ENCODE measurements at places on chromosomes 12 and 14.

DNA sequence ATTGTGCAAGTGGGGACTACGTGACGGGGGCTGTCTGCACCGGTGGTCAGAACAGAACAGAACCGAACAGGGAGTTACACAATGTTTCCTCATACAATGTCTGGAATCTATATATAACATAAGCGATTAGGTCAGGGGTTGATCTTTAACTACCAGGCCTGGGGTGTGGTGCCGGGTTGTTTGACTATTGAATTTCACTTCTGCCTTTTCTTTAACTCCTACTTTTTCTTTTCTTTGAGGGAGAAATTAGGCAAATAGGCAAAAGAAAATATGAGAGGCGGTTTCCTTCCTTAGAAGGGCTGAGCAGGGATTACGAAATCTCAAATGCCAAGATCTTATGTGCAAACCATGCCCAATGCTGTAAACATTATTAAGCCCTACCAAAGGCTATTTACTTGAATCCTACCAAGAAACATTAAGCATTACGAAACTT is 140.3 kb downstream of the SLC38A6 start:
- no peak for DNase-seq

DNA sequence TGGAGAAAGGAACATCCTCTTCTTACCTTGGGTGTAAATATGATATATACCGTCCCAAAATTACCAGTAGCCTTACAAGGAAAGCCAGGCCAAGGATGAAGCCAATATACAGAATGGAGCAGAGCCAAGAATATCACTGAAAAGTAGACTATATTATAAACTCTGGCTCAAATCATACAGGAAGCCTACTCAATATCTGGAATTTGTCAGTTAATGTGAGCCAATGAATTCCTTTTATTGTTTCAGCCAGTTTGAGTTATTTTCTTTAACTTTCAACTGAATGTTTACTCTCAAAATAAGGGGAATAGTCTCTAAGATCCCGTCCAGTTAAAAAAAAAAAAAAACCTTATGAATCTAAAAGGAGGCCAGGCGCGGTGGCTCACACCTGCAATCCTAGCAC is 9.8 kb upstream of the DENND5B start:
- DNase-seq = no peak

DNA sequence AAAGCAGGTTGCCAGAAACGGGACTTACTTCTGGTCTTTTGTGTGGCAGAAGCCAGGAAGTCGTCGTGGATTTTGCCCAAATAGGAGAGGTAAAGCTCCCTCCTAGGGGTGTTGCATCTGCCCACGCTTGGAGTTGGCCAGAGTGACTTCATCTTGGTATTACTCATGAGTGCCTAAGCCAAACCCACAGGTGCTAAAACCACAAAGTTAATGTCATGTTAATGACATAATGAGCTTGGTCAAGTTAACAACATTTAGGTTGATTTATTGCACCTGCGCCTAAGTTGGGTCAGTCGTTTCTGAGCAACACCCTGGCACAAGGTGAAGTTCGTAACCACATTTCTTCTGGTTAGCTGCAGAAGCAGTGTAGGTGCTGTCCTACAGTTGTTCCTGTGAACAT is 225.2 kb downstream of the FUT8 start:
- DNase-seq = no peak

DNA sequence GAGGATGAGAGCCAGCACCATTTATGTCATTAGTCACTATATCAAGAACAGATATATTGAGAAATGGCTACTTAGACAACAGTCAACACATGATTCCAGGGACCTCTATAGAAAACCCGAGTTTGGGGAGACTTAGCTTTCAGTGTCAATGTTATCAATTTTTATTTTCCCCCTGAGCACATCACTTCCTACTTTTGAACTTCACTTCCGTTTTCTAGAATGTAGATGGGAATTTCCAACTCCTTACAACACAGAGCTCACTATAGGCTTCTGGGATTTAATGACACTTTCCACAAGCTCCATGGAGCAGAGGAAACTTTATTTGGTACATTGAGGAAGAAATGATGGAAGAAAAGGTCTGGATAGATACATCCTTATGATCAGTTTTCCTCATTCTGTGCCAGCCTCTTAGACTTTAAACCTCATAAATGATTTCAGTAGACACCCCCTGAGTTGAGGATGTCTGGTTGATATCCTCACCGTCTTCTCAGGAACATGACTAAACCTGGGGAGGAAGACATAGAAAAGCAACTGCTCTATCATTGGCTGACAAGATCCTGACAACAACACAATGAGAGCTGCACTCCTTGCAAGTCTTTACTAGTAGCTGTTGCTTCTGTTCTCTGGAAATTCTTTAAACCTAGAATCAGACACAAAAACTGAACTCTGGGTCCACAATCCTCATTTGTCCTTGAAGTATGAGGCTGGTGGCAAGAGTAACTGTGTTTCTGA is 449.4 kb upstream of the OR4E1 start:
- DNase-seq = no peak

DNA sequence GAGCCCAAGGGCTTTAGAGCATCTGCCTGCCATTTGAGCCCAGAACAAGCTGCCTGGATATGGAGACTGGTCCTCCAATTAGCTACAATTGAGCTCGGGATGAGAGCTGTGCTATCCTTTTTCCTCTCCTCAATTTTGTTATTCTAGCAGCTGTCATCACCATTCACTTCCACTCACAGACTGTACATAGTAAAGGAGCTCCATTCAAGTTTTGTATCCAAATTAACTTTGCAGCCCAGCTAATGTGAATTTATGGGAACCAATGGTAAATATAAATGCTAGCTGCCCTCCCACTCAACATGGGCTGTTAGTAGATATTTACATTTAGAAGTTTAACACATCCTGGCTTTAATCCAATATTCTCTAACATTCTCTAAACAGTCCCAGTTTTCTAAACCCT is 44.6 kb downstream of the BMP4 start:
- DNase-seq = no peak

DNA sequence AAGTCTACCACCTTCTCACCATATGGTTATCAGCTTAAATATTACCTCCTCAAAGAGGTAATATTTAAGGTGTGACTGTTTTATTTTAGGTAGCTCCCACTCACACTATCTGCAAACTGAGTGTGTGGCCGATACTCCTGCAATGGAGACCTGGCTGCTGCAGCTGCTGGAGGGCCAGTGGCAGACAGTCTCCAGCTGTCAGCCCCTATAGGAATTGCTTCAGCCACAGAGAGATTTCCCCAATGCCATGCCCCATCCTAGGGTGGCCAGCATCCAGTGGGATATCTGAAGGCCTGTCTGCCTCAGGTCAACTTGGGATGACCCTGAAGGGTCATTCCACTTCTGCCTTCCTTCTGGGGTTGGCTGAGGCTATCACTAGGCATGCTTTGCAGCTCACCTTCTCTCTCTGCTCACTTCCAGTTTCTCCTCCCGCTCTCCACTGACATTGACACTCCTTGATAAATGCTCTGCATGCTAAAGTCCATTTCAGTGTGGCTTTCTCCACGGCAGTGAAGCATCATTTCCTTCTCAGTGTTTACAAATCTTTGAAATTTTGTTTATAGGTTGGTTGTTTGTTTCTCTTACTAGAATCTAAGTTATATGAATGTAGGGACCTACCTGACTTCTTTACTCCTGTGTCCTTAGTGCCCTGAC is 90.2 kb upstream of the USP44 start:
- no peak for DNase-seq

GRCh38 chr14:58297412-58297761 is 968 bp upstream of the ARID4A start:
- no peak for DNase-seq

GRCh38 chr12:74624201-74624600 is 86.6 kb downstream of the ATXN7L3B start:
- no peak for DNase-seq

GRCh38 chr14:69370061-69370460 is 28.0 kb downstream of the ERH start:
- no peak for DNase-seq

DNA sequence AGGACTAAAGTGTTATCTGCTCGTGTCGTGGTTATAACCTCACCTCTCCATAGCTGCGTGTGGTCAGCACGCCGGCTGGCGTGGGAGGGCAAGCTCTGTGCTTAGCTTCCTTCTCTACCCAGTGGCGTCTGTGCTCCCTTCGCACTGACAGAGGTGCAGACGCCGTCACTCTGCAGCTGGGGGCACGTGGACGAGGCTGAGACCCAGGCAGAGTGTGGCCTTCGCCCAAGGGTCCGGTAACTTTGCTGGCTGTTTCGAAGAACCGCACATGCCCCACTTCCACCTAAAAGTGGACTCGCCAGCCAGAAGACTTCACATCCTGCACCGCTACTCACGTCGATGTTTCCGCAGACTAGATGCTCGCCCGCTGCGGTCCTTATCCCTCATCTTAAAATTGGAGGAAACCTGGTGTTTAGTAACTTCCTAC is 35.9 kb upstream of the DYNC1H1 start:
- DNase-seq = no peak

DNA sequence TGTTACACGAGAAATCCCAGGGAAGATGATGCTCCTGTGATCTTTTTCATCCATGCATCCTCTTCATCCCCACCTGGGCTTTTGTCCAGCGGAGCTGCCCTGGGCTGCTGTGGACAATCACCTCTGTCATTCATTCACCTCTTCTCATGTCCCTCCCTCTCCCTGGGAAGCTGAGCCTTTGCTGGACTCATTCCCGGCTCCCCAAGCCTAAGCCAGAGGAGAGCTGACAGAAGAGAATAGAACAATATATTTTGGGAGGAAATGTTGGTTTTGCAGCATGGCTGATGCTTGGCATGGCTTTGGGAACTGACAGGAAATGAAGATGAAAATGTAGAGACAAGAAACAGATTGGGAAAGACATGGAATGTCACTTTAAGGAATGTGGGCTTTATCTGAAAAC is 177.4 kb downstream of the DICER1 start:
- no peak for DNase-seq

DNA sequence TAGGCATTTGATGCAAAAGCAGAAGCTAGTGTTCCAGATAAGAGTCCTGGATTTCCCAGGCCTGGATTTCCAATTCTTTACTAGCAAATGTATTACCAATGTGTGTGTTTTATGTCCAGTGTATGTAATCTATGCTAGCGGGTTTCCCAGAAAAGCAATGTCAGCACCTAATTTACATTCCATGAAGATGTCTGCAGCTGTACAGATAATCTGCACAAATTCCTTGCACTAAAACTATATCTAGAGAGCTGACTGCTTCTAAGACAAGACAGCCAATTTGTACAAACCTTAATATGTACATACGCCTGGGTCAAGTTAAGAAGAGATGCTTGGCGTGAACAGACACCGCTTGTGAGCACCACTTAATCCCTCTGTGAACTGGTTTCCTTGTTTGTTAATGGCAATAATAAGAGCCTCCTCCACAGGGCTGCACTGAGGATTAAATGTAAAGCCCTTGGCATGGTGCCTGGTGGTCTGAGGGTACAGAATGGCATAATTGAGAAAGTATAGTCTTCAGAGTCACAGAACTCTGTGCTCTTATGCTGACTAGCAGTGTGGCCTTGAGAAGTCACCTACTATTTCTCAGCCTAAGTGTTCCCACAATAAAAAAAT is 185.6 kb downstream of the EPS8 start:
- DNase-seq = peak; percentile 54

DNA sequence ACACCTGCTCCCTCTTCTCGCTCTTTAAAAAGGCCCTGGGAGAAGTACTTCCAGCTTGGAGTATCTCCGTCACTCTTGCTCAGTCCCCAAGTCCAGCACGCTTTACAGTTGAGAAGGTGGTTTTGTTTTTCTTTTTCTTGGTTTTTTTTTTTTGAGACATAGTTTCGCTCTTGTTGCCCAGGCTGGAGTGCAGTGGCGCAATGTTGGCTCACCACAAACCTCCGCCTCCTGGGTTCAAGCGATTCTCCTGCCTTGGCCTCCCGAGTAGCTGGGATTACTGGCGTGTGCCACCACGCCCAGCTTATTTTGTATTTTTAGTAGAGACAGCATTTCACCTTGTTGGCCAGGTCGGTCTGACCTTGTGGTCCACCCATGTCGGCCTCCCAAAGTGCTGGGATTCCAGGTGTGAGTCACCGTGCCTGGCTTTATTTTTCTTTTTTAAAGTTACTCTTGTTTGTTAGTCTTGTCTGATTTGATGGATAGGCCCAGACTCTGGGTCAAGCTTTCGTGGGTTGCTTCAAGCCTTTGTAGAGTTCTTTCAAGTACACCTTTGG is 1.9 kb downstream of the TDRD9 start:
- DNase-seq = no peak

DNA sequence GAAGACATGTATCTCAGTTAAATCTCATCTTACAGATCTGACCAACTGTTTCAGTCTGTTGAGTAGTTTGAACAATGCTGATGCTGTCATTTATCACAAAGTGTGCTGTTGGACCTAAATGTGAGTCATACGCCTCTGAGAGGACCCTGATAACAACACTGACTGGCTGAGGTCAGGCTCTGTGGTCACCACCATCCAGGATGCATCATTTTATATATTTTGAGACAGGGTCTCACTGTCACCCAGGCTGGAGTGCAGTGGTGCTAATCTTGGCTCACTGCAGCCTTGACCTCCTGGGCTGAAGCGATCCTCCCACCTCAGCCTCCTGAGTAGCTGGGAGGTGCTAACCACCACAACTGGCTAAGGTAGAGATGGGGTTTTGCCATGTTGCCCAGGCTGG is 181.0 kb upstream of the RGS6 start:
- DNase-seq = no peak

GRCh38 chr12:132783917-132784531 is 22.4 kb upstream of the ANKLE2 start:
- DNase-seq = no peak

DNA sequence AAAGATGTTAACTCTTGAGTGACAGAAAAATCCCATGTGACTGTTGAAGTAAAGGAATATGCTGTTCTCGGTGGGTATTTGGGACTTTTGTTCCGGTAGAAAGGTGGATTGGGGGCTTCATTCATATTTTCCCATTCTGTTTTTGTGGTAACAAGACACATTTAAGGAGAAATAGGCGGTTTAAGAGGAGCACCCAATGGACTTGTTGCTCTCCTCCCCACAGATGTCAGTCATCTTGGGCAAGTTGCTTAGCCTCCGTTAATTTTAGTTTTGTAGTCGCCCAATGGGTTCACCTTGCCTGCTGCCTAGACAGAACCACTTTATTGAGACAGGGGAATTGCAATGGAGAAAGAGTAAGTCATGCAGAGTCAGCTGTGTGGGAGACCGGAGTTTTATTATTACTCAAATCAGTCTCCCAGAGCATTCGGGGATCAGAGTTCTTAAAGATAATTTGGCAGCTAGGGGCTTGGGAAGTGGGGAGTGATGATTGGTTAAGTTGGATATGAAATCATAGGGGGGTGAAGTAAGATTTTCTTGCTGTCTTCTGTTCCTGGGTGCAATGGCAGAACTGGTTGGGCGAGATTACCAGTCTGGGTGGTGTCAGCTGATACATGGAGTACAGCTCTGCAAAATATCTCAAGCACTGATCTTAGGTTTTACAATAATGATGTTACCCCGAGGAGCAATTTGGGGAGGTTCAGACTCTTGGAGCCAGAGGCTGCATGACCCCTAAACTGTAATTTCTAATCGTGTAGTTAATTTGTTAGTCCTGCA is 50.3 kb downstream of the SLC38A1 start:
- no peak for DNase-seq
